ENCODE measurements at places on chromosomes 12 and 14. TPM values are rescaled to one million over a fixed set of nuclear protein-coding genes. Genes with fewer than 3 reads are reported as not detected.

DNA sequence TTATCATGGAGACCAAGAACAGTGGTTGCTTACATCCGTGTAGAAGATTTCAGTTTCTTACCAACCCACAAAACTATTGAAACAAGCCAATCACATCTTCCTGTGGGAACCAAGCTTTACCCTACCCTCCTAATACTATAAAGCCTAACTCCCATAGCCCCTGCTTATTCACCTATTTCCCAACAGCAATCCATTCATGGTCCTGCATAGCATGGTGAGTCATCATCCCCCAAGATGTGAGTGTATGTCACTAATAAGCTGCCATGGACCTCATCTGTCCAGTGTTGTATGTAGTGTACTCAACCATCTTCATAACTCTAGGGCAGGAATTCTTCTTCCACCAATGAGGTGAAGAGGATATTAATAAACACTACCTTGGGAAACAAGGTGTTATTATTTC, 1620.4 kb upstream of the FLRT2 start:
- DNase-seq, result no peak

DNA sequence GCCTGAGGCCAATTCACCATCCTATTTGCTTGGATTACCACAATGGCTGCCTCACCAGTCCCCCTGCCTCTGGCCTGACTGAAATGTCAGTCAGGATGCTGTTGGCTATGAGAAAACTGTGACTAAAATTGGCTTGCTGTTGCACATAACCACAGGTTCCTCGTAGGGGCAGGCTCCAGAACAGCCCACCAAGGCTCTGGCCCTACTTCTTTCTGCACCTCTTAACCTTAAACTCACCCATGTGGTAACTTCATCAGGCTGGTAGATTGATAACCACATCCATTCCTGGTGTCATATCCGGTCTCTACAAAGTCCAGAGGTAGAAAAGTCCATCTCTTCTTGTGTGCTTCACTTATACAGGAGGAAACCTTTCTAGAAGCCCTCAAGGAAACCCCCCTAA, 172.4 kb upstream of the PLXNC1 start:
- DNase-seq, result no peak

DNA sequence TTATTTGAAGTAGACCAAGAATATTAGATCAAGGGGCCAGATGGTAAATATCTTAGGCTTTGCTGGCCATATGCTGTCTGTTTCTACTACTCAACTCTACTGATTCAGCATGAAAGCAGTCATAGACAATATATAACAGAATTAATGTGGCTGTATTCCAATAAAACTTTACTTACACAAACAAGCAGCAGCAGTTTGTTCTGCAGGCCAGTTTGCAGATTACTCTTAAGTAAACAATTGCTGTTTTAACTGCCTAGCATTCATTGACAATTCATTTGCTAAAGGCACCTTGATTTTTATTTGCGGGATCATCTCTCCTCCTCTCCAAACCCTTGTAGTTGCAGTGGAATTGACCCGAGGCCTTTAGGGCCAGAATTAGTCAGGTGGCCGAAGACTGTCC, 94.1 kb upstream of the GARIN6 start:
- peak; percentile 35 for DNase-seq

The CFAP54 gene
- 35.4 TPM for total RNA-seq

The IFI27L2 gene
- total RNA-seq, result 38.9 TPM

Data from lung (tissue), 17 donors.